PC-3 (cell line): ENCODE measurements at places on chromosomes 1 and 21. TPM values are rescaled to one million over a fixed set of nuclear protein-coding genes. Genes with fewer than 3 reads are reported as not detected.
A peak's percentile ranks its signal among the peaks of the same experiment; 100 is the strongest.

DNA sequence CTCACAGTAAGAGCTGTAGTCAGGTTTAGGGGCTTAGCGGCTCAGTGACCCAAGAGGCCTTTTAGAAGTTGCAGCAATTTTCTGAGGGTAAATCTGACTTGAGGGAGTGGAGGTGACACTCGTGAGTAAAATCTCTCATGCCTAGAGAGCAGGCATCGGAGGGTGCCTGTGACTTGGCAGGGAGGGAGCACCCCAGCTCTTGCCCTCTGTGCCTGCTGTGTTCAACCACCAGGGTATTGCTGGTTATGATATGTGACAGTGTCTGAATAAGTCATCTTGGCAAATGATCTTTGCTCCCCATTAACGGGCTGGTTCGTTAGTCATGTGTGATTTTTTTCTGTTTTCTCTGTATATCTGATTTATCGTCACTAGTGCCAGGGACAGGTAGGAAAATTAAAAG lies 5.9 kb downstream of the MAN1C1 start:
- no peak for DNase-seq

GRCh38 chr1:44685881-44686280 lies 11.4 kb downstream of the ARMH1 start:
- no peak for DNase-seq

- DNase-seq, result no peak
Measured at GRCh38 chr21:45889961-45890360, 91.6 kb upstream of the COL6A1 start.

DNA sequence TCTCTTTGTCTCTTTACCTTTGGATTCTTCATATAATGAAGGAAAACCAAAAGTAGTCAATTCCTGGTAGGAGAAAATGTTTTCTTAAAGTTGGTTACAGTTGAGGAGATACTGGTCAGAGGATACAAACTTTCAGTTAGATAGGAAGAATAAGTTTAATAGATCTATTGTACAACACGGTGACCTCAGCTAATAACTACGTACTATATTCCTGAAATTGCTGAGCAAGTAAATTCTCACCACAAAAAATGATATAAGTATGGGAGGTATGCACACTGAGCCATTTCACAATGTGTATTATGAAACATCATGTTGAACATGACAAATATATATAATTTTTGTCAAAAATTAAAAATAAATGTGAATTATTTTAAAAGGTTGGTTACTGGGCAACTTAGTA lies 20.4 kb downstream of the SSX2IP start:
- DNase-seq, result no peak

- DNase-seq, result no peak
Measured at GRCh38 chr1:217812175-217812574, 181.0 kb downstream of the SPATA17 start.

DNA sequence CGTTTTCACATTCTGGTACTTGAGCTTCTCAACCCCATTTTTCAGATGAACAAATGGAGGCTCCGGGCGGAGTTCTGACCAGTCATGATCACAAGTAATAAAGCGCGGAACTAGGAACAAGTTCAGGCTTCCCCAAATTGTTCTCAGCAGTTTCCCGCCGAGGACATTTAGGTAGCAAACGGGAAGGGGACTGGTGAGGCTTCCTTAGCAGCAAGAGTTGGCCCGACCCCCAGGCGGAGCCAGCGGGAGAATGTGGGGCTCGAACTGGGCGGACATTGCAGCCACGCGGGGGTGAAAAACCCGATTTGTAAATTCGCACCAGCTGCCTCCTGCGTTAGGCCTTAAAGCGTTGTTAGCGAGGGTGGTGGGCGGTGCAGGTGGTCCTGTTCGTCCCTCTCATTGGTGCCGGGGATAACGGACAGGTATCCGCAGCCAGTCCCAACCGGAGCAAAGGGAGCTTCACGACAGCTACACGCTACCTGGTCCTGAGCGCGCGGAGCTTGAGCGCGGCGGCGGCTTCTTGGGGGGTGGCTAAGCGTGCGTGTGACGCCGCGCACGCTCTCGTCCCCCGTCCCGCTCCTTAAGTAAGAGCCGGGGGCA lies 15.3 kb downstream of the SEMA6C start:
- DNase-seq, result no peak

DNA sequence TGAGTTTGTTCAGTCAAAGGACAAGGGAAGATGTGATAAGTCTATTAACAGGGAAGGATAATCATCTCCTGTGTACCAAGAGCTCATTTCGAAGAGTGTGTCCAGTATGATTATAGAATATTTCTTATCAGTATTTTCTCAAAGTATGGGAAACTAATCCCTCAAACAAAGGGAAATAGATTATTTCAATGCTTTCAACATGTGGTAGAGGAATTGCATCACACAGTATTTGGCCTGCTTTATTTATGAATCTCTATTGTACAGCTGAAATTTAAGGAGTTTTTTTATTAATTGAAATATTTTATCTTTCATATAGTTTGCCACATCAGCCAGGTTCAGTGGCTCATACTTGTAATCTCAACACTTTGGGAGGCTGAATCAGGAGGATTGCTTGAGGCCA lies 151.0 kb downstream of the CLEC20A start:
- DNase-seq, result no peak

- DNase-seq, result no peak
Measured at GRCh38 chr1:63024132-63024531, 240.2 kb downstream of the ATG4C start.

GRCh38 chr1:110673805-110674336 lies 869 bp downstream of the KCNA3 start:
- no peak for DNase-seq

DNA sequence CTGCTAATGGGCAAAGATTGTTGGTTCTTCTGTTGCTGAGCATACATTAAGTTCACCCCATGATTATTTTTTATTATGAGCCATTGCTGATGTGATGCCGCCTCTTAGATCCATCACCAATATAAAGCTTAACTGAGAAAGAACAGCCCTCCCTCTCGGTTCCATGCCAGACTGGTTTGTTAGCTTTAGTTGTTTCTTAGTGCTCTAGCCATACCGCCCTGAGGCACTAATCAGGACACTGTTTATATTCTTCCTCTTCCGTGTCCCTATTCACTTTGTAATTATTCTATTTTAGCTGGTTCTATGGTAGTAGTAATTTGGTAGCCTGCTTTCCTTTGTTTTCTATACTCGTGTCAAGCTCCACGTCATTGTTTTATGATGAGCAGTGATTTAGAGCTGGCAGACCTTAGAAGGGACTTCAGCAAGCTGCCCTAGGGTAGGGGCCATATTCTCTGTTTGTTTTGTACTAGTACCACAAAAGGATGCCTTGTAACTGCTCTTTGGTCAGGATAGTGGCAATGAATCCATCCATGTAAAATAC lies 27.3 kb upstream of the PDPN start:
- peak; percentile 21 for DNase-seq

DNA sequence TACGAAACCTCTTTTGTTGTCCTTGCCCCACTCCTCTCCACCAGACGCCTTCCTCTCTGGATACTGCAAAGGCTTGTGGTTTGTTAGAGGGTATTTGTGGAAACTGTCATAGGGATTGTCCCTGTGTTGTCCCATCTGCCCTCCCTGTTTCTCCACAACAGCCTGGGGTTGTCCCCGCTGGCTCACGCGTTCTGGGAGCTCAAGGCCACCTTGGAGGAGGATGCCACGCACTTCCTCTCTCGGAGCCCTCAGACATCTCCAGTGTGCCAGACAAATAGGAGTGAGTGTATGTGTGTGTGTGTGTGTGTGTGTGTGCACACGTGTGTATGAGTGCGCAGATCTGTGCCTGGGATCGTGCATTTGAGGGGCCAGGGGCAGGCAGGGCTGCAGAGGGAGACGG lies 37.6 kb upstream of the IL19 start:
- no peak for DNase-seq

GRCh38 chr1:166884040-166884642 lies 8.1 kb upstream of the TADA1 start:
- DNase-seq, result no peak

DNA sequence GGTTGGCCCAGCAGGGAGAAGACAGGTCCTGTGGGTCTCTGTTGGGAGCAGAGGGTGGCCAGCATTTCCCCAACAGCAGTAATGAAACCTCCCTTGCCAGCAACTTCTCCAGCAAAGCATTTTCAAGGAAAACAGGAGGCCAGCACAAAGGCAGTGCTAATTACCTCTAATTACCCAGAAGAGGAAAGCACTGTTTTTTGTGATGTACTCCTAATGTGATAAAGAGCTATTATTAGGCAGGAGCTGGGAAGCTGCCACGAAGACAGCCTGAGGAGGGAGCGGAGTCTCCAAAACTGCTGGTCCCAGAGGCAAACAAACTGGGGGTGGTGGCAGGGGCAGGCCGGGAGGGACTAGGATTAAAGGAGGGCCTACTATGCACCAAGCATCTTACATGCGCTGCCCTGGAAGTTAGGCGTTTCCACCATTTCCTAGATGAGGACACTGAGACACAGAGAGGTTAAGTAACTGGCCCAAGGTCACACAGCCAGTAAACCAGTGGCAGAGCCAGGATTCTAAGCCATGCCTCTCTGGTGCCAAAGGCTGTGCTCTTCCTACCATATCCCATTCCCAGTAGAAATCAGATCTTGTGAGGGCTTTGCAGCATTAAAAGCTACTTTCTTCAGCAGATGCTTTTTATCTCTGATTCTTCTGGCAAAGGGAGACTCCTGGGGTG lies 24.5 kb downstream of the HTR6 start:
- no peak for DNase-seq

GRCh38 chr1:100539836-100540536 lies 2.0 kb downstream of the GPR88 start:
- no peak for DNase-seq

DNA sequence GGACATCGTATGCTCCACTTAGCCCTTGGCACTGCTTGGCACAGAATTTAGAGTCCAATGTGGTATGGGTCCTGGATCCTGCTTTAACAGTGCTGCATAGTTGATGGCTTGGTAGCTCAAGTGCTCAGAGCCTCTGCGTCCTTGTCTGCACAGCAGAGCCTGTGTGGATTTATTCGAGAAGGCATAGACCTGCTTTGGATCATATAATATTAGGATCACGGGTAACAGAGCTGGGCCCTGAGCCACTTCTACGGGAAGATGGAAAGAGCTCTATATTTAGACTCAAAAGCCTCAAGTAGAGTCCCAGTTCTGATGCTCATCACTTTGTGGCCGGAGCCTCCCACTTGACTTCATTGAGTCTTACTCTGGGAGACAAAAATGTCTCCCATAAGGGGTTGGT lies 164.4 kb upstream of the EDN2 start:
- no peak for DNase-seq

WLS gene
- 15.3 and 19.1 TPM in 2 replicates for total RNA-seq

TNFSF4 gene
- total RNA-seq, result 0.17 and 0.18 TPM in 2 replicates

KCNQ4 gene
- total RNA-seq, result 1.1 and 2.5 TPM in 2 replicates

PRDM16 gene
- 0.04 and 0.17 TPM in 2 replicates for total RNA-seq

HTR6 gene
- not detected in 2 replicates for total RNA-seq

A3GALT2 gene
- 0.58 TPM in 1 of 2 replicates, not detected in the other for total RNA-seq

FCRL2 gene
- not detected in 2 replicates for total RNA-seq
